Vagina (tissue), 2 donors: ENCODE measurements at places on chromosomes 16 and 17. TPM values are rescaled to one million over a fixed set of nuclear protein-coding genes. Genes with fewer than 3 reads are reported as not detected.

TVP23A gene
- total RNA-seq, result 0.98 TPM

IGSF6 gene
- total RNA-seq, result 0.74 TPM

SRCIN1 gene
- 5.2 TPM for total RNA-seq

TBC1D3K gene
- not detected for total RNA-seq

RSPRY1 gene
- total RNA-seq, result 37.6 TPM

- DNase-seq, result no peak
These were observed 15.9 kb downstream of the CDK5R1 start for GRCh38 chr17:32502710-32503109.

DNA sequence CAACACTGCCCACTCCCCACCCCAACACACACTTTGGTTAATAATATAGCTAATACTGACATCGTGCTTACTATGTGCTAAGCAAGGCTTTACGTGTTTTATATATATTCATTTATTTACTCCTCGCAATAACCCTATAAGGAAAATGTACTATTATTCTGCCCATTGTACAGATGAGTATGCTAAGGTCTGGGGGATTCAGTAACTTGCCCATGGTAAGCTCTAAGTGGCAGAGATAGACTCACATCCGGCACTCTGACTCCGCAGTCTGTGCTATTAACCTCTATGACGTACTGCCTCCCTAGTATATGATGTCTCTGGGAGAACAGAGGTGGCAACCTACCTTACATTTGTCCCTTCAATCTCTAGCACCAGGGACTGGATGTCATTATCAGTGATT lies 12.7 kb downstream of the CFAP20 start:
- DNase-seq, result no peak
